ENCODE measurements at places on chromosomes 11 and 22.

GRCh38 chr11:65726660-65727059 lies 6.1 kb upstream of the RNASEH2C start:
- no peak for DNase-seq

DNA sequence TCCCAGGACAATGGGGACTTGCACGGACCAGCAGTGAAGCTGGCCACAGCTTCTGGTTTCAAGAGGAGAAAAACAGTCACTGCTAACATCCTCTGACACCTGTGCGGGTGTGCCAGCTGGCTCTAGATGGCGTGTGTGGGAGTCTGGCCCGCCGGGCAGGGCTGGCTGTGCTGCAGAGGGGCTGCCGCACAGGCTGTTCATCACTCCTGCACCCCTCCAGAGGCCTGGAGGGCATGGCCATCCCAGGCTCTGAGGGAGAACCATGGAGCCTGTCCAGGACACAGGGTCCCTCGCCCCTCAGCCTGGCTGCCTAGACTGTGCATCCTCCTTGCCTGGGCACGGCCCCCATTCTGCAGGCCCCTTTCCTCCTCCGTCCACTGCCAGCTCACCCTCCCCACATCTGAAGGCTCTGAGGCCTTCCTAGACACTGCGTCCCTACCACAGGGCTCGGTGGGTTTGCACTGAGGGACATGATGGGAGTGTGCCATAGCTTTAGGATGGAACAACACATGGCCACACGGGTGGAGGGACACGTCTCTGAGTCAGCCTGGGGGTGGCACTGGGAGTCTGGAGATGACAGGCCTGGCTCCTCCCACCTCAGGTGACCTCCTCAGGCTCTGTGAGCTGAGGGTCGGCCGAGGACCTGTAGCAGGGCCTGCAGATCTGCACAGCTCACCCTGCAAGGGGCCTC lies 42.1 kb upstream of the GNB1L start:
- DNase-seq = no peak

DNA sequence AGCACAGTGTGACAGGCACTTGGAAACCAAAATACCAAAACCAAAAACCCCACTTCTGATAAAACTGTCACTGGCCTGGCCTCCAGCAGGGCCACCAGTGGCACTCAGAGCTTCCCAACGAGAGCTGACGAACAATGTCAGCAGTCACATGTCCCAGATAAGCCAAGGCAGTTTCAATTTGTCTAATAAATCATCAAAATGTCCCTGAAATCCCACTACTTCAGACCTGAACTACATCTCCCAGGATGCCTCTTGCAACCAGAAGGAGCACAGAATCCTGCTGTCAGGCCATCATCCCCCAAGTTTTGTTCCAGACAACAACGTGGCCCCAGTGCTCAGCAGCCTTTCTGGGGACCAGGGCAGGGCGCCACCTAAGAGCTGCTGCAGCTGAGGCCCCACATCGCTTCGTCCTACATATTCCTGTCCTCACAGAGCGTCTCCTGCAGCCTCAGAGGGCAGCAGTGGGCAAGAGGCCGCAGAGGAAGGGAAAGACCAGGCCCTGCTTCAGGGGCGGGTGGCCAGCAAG lies 25.1 kb downstream of the LRFN4 start:
- no peak for DNase-seq

DNA sequence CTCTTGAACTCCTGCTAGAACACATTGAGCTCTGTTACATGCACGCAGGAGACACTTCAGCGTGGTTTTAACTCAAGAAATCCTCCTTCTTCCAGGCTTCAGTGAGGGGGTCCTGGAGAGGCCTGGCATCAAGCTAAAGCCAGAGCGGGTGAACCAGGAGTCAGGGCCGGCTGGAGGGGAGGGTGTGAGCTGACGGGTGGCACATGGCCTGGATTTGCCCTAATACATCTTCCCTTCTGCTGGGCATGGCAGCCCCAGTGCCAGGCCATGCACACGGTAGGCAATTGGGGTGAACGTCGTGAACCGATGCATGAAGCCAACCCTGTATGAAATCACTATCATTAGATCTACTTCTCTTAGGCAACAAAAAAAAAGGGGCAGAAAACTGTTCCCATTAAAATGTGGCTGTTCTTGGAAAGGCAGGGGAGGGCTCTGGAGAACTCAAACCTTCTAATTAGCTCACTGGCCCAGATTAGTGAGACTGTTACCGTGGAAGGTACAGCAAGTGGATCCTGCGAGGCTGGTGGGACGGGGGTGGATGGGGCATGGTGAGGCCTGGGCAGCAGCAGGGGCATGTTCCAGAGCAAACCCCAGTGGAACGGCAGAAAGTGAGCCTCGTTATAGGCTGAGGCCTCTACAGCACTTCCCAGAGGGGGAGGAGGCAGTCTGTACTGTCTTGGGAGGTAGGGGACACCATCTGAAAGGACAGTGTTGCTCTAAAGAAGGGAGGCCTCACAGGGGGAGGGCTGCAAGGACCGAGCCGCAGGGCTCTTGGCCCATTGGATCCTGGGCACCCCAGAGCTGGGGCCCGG lies 10.6 kb downstream of the IFT27 start:
- DNase-seq = no peak

GRCh38 chr11:44823006-44823405 lies 96.2 kb downstream of the TSPAN18 start:
- DNase-seq = no peak

GRCh38 chr11:1300569-1301187 lies 8.8 kb downstream of the TOLLIP start:
- DNase-seq = no peak

DNA sequence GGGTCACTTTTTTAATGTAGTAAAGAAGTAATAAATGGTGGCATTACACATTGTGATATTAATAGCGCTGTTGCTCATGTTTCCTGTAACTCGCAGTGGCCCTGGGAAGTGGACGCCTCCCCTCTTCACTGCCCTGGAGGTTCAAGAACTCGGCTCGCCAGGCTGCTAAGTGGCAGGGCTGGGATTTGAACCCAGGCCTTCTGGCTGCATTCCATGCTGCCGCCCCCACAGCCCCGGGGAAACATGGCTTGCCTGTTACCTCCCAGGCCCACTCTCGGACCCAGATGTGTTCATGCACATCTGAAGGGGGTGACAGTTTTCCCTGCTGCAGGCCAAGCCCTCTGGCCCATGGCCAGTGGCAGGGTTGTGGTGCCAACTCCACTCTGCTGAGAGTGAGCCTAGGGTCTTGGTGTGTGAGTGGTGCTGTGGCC lies 25.0 kb upstream of the MGAT3 start:
- no peak for DNase-seq

DNA sequence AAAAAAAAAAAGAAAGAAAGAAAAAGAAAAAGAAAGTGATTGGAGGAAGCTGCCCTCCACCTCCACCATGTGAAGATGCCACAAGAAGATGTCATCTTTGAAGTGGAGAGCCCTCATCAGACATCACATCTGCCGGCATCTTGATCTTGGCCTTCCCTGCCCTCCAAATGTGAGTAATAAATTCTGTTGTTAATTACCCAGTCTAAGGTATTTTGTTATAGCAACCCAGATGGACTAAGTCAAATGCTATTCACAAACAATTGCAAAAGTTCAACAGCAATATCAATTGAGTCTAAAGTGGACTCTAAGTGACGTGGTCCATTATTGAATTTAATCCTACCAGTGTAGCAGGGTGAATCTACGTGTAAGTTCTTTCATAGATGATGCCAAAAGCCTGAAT lies 55.9 kb upstream of the NUP160 start:
- no peak for DNase-seq

DNA sequence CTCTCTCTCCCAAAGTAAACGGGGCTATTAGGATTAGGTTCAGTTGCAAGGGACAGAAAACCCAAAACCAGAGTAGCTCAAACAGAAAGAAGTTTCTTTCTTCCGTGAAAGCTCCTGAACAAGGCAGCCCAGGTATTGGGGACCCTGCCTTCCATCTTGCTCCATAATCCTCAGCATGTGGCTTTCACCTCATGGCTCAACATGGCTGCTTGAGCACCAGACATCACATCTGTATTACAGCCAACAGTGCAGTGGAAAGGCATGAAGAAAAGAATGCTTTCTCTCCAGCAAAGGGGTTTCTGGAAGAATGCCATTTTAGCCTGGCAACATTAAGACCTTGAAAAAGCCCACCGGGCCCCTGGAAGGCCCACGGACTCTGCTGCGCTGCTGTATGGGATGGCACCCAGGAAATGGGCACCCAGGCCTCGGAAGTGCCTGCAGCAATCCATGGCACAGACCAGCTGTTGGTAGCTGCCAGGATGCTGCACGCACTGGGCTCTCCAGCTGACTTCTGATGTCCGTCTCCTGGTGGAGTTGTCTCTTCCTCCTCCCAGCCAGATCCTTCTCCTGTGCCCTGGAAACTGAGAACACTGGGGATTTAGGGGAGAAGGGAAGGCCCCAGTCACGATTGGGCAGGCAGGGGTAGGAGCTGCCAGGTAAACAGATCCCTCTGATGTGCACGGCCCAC lies 22.6 kb downstream of the PDGFB start:
- DNase-seq = no peak

- peak; percentile 47 for DNase-seq
Observed at GRCh38 chr11:107591378-107592230, 657 bp downstream of the ELMOD1 start.

DNA sequence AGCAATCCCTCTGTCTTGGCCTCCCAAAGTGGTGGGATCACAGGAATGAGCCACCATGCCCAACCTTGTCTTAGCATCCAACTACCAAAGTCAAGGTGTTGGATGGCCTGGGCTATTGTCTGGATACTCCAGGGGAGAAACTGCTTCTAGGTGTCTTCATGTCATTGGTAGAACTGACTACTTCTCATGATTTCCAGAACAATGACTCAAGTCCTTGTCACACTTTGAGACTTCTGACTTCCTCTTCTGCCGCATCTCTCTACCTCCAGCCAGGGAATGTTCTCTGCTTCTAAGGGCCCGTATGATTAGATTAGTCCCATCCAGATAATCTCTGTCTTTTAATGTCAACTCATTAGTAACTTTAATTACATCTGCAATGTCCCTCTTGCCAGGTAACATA lies 30.6 kb downstream of the APOL6 start:
- DNase-seq = no peak

- DNase-seq = no peak
Observed at GRCh38 chr11:369336-370018, at the start of gene B4GALNT4. TSS of gene B4GALNT4 (plus strand) at chr11:369499. CDS start at chr11:369804, 305 bp downstream.

DNA sequence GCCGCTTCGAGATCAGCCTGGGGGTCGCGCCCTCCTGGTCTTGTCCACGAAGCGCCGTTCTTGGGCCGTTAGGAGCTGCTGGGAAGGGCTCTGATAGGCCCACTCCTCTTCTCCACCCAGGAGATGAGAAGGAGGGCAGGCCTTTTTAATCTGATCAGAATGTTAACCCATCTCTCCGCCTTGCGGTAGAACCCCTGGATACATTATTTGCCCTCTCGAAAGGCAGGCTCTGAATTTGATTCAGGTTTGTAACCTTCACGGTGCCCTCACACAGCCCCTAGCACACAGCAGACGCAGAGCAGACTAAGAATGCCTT lies at the start of gene CCDC83:
CCDC83 (plus strand) TSS at position 43 of the 316 bp plus-strand sequence. CDS start 9,741 bp downstream, outside the sequence.
- DNase-seq = no peak

DNA sequence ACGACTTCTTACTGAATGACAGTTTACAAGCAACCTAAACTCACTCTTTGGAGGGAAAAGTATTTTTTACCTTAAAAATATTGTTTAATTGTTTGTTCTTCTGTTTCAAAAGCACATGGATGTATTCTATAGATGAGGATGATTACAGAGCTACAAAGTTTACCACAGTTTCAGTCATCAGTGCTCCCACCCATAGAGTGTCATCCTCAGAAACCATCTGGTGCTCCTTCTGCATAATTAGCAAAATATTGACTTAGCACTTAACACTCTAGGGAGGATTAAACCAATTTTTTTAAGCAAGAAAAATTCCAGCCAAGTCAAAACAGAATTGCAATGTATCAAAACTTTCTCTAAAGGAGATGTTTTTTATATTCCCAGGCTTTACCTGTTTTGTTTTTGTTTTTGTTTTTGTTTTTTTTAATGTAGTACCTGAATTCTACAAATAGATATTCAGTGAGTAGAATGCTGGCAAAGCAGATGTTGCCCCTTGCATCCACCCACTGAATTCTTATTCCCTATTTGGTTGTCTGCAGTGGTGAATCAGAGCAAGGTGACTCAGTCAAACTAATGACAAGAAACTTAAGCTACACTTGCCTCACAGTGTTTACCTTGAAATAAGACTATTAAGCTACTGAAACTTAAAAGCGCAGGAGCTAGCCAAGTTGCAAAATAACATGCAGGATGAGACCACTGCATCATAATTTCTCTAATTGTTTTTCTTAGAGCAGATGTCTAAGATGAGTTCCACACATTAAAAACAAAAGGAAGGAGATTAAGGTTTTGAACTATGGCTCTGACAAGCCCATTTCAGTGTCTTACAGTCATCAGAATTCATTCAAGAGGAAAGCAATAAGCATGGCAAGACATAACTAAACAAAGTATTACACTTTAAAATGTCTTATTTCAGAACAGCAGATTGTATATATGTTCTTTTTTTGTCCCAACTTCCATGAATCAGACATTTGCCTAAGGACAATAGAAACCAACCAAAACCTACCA lies 155.1 kb upstream of the SOX6 start:
- DNase-seq = no peak

- no peak for DNase-seq
Observed at GRCh38 chr11:110490886-110491285, 61.1 kb downstream of the FDX1 start.

DNA sequence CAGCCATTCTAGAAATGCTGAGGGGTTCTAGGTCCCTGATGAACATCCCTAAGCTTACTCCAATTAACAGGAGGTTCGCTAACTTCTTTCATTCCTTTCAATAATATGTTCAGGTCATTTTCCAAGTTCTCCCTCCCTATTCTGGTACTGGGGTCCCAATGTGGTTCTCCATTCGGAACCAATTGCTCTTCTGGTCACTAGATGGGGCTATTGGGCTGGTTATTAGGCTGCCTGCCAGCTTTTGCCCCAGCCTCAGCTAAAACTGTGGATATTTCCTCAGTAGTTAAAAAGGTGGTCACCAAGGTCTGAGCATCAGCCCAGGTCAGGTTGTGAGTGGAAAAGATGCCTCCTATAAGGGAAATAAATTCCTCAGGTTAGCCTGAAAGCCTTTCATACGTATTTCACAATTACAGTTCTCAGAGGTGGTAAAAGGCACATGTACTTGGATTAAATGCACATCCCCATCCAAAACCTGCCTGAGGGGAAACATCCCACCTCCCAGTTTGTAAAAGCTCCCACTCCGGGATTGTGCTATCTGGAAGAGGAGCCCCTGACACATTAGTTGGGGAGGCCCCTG lies 161.1 kb upstream of the CCDC179 start:
- no peak for DNase-seq

- DNase-seq = no peak
Observed at GRCh38 chr11:12565406-12565805, 108.8 kb upstream of the TEAD1 start.

DNA sequence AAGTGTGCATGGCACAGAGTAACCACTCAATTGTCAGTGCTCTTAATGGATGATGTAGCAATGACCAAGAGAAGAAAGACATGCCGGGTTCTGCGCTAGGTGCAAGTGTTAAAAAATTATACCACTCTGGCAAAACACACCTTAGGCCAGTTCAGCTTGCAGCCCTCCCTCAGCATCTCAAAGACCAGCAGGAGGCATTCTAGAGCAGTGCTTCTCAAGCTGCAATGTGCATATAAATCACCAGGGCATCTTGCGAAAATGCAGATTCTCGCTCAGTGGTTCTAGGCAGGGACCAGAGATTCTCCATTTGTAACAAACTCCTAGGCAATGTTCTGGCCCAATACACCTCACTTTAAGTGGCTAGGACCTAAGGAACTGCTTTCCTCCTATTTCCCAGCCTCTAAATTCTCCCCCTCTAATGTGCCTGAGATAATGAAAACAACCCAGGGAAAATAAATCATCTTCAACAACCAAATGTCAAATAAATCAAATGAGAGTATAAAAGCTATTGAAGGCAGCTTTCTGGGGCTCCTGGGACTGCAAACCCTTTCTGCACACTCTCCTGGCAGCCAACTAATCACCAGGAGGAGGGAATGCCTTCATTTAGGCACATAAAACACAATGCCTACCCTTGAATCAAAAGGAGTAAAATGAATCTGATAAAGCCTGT lies 337.2 kb upstream of the API5 start:
- no peak for DNase-seq

All from C1 segment of cervical spinal cord (tissue), 14 donors.